Type B pancreatic cell (in vitro differentiated cells): ENCODE measurements at places on chromosomes 11 and 22. TPM values are rescaled to one million over a fixed set of nuclear protein-coding genes. Genes with fewer than 3 reads are reported as not detected.

DNA sequence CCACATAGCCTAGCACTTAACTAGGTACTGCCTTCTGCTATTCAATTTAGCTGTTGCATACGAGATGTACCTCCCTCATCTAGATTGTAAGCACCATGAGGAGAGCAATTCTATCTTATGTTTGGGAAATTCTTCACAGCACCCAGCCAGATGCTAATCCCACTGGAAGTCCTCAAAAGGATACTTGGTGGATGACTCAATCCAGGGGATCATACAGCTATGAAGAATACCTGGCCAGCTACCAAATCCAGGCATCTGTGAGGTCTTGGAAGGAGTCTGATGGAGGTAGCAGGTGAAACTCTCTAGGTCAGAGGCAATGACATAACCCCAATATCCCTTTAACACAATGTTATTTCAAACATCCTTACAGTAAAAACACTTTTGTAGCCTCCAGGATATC lies 167.8 kb upstream of the NCAM1 start:
- no peak for DNase-seq

GRCh38 chr11:15638386-15638787 lies 523.7 kb downstream of the INSC start:
- DNase-seq, result no peak

GRCh38 chr11:26801601-26802000 lies 79.7 kb upstream of the SLC5A12 start:
- no peak for DNase-seq

GRCh38 chr11:95346265-95346664 lies 115.3 kb upstream of the SESN3 start:
- no peak for DNase-seq

DNA sequence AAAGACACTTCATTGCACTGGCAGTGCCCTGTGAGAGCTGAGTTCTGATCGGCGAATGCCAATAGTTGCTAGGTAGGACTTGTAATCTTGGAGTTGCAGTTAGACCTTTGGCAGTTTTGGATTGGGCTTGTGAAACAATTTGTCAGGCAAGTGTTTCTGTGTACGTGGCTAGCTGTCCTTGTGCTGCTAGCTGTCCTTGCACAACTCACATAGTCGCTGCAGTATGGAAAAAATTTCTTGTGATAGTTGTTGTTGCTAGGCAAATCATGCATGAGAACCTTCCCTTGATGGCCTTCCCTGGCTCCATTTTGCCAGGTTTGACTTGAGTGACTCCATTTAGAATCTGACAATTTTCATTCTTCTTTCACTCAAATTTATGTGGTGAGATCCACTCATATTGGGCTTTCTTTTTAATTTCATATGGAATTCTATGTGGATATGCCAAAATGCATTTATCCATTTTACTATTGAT lies 140.7 kb downstream of the APIP start:
- DNase-seq, result no peak

DNA sequence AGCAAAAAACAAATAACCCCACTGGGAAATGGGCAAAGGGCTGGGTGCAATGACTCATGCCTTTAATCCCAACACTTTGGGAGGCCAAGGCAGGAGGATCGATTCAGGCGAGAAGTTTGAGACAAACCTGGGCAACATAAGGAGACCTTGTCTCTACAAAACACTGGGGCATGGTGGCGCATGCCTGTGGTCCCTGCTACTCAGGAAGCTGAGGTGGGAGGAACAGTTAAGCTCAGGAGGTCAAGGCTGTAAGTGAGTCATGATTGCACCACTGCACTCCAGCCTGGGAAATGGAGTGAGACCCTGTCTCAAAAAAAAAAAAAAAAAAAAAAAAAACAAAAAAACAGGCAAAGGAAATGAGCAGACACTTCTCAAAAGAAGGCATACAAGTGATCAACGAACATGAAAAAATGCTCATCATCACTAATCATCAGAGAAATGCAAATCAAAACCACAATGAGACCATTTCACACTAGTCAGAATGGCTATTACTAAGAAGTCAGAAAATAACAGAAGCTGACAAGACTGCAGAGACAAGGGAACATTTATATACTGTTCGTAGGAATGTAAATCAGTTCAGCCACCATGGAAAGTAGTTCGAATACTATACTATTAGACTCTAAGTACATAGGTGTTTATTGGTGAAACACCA lies 48.2 kb upstream of the SMCO4 start:
- DNase-seq, result no peak

DNA sequence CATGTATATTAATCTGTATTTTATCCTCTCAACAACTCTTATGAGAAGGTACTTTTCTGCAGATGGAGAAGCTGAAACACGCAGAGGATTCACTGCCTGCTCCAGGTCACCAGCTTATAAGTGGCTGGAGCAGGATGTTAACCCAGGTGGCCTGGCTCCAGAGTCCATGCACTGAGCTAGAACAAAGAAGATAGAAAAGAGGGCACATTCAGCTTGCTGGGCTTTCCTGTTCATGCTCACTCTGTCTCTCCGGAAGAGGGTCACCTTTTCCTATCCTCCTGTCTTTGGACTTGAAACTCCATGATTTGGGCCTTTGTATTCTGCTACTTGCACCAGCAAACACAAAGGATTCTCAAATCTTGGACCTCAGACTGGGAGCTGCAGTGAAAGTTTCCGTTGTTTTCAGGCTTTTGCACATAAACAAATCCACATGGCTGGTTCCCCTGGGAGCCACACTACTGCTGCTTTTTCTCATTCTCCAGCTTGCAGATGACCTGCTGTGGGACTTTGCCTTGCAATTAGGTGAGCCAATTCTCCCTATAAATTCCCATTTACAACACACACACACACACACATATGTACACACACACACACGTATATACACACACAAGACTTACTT lies 117.3 kb upstream of the GRK3 start:
- DNase-seq, result no peak

GRCh38 chr11:122085264-122085663 lies 30.8 kb downstream of the BLID start:
- DNase-seq, result no peak

GRCh38 chr11:117410861-117411710 lies 83.4 kb downstream of the CEP164 start:
- no peak for DNase-seq

DNA sequence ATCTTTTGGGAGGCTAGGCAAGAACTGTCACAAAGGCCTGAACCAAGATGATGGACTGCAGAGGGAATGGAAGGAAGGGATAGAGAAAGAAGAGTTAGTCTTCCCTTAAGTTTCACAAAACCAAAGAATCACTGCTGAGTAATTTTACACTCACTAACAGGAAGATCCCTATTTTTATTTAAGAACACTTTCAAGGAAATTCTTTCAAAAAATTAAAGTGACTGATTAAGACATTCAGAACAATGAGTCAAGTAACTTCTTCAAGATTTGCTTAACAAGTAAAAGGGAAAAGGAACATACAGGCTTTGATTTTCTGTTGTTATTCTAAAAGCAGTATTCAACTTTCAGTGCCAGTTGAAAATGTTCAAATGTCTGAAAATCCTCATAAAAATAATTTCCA lies 3.1 kb downstream of the PITPNB start:
- DNase-seq, result no peak

DNA sequence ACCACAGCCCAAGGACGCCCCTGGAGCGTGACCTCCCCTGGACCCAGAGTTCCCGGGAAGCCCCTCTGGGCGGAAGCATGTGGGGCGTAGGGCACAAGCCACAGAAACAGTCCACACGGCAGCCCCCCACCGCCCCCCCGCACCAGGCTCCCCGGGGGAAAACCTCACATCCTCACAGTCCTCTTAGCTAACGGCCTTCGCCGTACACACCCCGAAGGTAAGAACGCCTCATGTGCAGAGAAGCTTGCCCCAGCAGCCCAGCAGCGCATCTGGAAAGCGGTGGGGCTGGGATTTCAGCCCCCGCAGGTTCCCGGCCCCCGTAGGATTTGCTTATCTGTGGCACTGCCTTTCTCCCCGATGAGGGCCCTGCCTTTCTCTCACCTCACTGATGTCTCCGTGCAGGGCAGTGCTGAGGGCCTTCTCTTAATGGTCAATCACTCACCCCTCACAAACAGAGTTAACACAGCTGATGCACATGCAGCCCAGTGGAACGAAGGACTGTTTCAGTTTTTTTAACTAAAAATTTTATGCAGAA lies 309.2 kb downstream of the BRD1 start:
- DNase-seq, result no peak

GRCh38 chr11:76738618-76739240 lies 44.4 kb upstream of the TSKU start:
- DNase-seq, result no peak

- no peak for DNase-seq
These were observed 75.5 kb upstream of the CLDN5 start for GRCh38 chr22:19599626-19600243.

DNA sequence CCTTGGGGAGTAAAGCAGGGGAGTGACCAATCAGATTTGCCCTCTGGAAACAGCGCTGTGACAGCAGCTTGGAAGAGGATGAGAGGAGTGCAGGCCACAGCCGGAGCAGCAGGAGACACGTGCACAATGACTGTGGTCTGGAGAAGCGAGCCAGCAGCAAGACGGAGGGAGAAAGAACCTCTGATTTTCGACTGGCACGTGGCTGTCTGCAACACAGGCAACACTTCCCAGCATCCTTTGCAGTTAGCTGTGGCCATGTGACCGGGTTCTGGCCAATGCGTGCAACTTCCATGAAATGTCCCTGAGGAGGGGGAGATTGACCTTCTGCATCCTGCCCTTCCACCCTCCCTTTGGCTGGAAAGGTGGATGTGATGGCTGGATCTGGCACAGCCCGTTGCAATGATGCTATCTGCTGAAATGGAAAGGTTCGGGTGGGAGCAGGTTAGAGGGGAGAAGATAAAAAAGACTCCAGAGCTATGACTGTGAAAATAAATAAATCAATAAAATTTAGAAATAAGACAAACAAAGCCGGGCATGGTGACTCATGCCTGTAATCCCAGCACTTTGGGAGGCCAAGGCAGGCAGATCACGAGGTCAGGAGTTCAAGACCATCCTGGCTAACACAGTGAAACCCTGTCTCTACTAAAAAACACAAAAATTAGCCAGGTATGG lies 15.6 kb downstream of the PLA2G6 start:
- DNase-seq, result no peak

DNA sequence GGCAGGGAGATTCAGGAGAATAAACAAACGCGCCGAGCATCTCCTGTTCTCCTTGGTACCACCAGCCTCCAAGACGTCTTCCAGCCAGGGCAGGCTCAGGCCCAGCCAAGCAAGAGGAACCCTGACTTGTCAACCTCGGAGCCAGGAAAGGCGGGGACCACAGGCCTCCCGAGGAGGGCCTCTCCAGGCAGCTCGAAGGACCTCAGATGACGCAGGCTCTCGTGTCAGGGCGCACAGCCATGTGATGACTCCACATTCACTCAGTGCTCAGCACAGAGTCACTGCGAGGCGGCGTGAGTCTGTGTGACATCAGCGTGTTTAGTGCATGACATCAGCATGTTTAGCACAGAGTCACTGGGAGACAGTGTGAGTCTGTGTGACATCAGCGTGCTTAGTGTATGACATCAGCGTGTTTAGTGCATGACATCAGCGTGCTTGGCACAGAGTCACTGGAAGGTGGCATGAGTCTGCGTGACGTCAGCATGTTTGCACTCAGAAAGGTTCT lies 241.4 kb downstream of the BRD1 start:
- DNase-seq, result no peak

- DNase-seq, result no peak
These were observed 15.7 kb downstream of the ZNF214 start for GRCh38 chr11:7004482-7004881.

- no peak for DNase-seq
These were observed 17.0 kb downstream of the THY1 start for GRCh38 chr11:119406005-119406404.

- DNase-seq, result peak; percentile 94
These were observed 444 bp upstream of the TSKU start for GRCh38 chr11:76782531-76783293.

DNA sequence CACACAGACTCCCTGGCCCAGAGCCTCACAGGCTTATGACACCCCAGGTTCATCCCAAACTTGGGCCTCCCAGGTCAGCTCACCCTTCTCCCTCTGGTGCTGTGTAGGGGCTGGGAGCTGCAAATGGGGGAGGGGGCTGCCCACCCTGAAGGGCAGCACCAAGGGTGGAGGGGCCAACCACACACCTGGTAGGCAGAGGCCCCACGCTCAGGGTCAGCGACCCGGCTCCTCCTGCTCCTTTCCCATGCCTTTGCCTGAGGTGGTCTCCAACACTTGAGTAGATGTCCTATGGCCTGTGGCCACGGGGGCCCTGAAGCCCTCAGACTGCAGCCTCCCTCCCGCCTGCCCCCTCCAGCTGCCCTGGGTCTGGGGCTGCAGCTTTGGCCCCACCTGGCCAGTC lies 3.4 kb downstream of the DGCR6 start:
- DNase-seq, result no peak

PGA3 gene
- total RNA-seq, result 1.3 TPM in 1 of 2 replicates, not detected in the other

MUC6 gene
- 0.38 and 0.46 TPM in 2 replicates for total RNA-seq

FAM180B gene
- total RNA-seq, result 0.43 TPM in 1 of 2 replicates, not detected in the other

KCNQ1 gene
- total RNA-seq, result 3.7 and 4.8 TPM in 2 replicates

TREH gene
- total RNA-seq, result 0.33 and 0.41 TPM in 2 replicates

OR2D2 gene
- total RNA-seq, result 0.27 TPM in 1 of 2 replicates, not detected in the other

OR52I2 gene
- total RNA-seq, result not detected in 2 replicates

LRP4 gene
- total RNA-seq, result 12.8 and 46.9 TPM in 2 replicates
